ENCODE measurements at places on chromosomes 13 and 19.

- no peak for DNase-seq
These were observed 37.3 kb downstream of the ENOX1 start for GRCh38 chr13:43749503-43749902.

DNA sequence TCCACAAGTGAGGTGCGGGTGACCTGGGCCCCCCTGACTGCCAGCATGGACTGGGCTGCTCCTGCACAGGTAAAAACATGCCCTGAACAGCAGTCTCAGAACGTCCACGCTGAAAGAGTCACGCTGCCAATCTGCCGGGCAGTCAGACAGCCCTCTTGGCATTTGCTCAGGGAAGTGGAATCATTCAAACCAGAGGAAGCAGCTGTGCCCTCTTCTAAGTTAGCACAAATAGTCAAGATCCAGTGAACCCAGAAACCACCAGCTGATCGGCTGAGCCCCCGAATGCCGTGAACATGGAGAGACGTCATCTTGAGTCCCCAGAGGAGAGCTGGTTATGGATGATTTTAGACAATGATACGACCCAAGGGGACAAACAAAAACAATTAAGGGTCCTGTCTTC lies 34.4 kb downstream of the KLF2 start:
- no peak for DNase-seq

DNA sequence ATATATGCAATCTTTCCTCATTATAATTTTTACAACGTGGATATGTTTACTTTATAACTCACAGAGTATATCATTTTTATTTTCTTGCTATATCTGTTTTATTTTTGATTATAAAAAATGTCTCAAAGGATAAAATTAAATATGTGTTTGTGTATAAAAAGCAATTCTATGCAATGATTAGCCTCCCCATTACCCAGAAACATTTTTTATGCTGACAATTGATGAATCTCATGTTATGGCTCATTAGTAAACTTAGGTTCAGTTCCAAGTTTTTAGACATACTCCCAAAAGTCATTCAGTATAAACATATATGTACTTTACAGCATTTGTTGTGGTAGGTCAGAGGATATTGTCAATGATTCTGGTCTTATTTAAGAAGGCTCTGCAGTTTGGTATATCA lies 540.1 kb upstream of the SPRY2 start:
- DNase-seq, result no peak

DNA sequence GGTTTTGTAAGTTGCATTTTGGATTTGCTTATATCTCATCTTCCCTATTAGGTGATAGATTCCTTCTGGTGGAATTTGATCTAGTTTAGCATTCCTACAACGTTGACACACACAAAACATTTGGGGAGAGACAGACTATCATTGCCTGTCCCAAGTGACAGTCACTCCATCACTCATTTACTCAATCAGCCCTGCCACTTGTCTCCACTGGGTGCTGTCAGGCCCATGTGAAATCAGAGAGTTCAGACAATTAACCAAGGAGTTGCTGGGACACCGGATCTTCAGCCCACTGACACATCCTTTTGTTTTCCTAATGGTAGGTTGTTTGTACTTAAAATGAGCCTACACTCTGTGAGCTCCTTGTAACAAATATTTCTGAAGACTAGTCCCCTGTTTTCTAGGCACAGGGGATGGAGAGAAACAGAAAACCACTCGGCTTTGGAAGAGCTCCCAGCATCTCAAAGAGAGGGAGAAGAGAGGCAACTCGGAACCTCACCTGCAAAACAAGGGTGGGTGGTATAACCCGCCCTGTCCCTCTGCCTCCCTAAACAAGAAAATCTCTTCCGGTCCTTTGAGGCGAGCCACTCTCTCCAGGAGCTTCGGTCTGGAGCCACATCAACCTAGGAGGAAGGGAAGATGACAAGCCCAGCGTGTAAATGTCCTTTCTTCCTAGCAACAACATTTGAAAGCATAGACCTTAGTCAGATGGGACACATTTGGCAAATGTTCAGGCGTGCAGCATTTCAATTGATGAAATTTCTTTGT lies 440.9 kb upstream of the KLF12 start:
- DNase-seq, result no peak

DNA sequence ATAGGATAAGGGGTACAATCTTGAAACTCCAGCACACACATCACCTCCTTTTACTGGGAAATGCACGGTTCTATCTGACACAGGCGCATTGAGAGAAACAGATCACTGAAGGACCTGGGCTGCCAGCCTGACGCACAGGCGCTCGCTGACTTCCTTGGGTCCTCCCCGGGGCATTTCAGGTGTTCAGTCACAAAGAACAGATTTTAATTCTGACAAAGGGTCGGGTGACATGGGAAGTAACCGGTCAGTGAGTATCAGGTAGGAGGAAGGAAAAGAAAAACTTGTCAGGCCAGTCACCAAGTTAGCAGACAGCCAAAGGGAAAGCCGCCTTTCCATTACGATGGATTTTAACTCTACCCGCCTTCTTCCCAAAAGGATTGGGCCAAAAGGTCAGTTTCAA lies 39.6 kb downstream of the INSR start:
- DNase-seq, result no peak

- DNase-seq, result no peak
These were observed 484.6 kb downstream of the OLFM4 start for GRCh38 chr13:53513226-53513625.

DNA sequence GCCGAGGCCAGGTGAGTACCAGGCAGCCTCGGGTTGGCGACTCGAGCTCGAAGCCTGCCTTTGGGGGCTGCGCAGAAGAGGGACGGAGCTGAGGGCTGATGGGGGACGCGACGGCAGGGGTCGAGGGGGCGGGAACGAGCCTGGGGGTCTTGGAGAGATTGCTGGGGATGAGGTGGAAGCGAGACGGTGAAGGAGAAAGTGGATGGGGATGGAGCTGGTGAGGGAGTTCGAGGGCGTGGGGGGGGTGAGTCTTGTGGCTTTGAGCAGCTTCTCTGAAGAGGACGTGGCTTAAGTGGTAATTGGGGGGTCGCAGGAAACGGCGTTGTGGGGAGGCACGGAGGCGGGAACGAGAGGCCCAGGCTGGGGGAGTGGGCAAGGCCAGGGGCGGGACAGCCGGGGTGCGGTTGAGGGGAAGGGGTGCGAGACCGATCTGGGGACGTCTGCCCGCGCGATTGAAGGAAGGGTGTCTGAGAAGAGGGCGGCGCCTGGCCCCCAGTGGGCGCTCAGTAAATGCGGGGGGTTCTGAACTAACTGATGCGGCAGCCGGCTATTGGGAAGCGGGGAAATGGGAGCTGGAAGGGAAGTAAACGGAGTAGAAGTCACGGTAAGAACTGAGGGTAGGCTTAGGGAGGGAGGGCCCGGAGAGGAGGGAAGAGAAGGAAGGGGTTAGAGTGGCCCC lies 426 bp downstream of the MYO9B start:
- DNase-seq, result no peak

DNA sequence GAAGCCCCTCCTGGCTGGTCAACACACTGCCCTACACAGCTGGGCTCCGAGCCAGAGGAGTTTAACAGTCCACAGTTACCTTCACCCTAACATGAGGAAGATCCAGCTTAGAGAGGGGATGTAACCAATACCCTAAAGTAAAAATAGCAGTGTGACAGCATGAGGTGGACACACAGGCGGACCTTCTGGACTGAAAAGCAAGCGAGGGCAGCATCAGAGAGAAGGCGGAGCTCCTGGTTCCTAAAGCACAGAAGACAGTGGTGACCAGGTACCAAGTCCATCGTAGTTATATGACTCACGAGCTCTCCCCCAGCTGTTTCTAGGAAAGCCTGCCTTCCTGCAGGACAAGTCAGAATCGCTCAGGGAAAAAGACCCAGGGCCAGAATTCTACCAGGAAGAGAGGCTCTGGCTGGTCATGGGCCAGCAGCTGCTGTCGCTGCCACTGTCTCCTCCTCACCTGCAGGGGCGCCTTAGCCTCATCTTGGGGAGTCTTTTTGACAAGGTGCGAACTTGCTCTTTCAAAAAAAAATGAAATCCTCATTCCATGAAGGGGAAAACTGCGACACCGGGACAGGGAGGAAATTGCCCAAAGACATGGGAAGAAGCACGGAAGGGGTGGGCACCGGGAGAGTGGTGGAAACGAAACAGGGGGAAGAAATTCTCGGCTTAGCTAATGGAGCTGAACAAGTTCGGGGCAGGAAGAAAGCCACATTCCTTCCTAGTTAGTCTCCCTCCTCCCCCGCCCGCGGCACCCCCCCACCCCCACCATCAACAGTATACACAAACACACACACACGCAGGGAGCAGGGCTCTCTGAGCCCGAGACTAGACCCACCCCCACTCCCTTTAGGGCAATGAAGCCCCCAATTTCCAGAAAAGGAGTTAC lies 1.7 kb downstream of the ELL start:
- no peak for DNase-seq

DNA sequence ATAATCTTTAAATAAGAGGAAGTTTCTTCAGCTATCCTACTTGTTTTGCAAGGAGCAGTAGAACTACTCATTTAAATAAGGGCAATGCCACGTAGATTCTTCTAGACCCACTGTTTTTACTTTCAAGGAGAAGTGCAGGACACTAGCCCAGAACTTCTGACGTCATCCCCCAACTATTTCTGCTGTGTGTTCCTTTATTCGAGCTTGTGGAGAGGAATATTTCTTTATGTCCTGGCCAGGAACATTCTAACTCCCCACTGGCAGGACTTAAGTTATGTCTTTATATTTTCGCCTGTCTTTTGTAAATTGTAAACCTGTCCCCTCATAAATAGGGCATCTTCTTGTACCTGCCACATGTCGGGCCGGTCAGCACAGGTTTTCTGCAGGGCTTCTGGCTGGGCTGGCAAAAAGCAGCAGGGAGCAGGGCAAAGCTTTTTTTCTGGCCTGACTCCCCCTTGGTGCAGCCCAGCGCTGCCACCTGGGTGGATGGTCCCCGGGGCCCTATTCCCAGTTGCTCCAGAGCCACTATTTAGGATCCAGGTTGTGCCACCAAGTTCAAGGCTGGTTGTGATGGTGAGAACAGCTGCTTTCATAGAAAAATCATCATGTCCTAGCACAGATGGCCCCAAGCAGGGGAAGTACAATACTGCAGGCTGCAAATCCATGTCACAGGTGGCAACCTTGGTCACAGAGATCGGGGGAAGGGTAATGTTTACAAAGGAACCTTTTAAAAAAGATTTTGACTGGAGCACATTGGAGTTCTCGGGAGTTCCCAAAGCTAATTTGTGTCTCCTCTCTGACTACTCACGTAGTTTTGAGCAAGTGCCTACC lies 1.8 kb downstream of the MBNL2 start:
- DNase-seq, result no peak

DNA sequence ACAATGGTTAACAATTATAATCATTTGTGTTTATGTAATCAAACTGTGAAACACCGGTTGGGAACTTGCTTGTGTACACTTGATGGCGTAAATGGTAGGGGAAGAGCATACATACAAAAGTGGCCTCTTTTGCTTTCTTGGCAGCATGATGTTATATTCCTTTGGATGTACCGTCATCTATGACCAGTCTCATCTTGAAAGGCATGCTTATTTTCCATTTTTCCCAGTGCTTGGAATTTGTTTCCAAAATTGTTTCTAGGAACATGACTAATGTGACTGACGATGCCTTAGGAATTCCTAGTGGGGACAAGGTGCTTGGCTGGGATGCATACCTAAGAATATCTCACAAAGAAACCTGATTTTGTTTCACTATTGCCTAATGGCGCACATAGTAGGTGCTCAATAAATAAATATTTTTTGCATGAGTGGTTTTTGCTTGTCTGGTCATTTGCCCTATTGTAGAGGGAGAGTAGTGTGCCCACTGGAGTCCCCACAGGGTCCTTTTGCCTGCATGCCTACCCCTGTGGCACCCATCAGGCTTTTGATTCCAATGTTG lies 45.5 kb downstream of the SAE1 start:
- DNase-seq, result no peak

DNA sequence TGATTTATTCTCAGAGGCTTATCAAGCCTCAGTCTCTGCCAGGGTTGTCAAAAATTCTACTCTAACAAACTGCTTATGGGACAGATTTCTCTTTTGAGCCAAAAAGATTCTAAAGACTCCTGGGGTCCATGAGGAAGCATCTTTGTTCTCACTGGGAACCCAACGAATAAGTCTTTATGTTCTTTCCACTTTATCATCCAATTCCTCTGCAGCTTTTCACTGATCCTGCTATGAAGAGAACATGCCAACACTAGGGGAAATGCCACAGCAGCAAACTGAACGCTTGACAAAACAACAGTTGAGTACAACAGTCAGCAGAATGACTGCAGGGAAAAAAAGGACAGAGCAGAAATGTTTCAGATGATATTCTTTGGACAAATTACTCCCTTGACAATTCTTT lies 22.2 kb downstream of the DCLK1 start:
- no peak for DNase-seq

- no peak for DNase-seq
These were observed 110.7 kb downstream of the SOX1 start for GRCh38 chr13:112177450-112178288.

GRCh38 chr13:106373304-106373988 lies 162.0 kb downstream of the EFNB2 start:
- no peak for DNase-seq

DNA sequence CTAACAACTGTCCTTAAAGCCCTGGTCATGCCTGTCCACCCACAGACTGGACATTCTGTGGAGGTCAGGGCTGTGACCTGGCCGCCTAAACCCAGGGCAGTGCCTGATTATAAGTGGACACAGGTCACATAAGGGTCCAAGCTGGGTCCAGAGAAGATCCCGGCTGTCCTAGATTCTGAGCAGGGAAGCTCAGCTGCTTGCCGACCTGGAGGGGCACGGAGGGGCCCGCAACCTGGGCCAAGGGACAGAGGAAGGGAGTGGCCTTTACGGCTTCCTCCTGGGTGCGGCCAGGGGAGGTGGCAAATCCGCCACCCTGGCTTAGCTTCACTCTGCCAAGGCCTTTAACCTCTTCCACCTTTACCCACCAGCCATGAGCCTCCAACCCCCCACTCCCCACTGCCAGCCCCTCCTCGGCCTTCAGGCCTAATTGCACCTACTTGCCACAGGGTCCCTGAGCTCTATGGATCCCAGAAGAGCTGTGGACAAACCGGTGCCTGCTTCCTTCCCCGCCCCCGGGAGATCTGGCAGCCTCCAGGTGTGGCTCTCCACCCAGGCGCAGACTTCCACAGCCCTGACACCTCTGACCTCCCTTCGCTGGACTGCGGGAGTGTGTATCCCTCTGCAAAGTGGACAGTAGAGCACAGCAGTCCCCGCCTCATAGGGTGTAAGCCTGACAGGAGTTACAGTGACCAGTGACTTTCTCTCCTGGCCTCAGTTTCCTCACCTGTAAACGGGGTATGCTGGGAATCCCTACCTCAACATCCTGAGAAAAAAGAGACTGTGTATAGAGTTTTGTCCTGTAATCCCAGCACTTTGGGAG lies 1.7 kb downstream of the CD320 start:
- no peak for DNase-seq

DNA sequence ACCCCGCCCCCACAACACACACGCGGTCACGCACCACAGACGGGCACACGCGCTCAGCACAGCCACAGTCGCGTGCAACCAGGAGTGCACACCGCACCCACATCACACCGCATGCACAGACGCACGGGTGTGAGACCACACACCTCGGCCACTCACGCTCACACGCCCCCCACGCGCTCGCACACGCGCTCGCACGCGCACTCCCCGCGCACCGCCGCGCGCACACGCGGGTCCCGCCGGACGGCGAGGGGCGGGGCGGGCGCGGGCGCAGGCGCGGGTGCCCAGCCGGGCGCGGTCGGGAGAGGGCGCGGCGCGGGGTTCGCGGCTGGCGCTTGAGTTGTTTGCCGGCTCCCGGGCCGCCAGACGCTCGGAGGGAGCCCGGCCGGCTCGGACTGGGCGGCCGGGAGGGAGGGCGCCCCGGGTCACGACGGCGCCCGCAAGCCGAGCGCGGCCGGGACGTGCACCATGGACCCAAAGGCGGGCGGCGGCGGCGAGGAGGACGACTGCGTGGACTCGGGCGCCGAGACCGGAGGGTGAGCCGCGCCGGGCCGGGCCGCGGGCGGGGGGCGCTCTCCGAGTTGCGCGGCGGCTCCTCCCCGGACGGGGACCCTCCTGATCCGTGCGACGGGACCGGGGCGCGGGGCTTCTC lies at the start of gene FAM124A:
Gene FAM124A (plus strand): TSS at position 362 of the 649 bp plus-strand sequence. CDS start 104 bp downstream, at position 466.
- DNase-seq, result no peak

All from stimulated activated CD8-positive, alpha-beta memory T cell treated with anti-CD3 and anti-CD28 coated beads, Interleukin-7, amount 100 ng/mL, for 48 hours (primary cell).